NCI-H1930 (cell line): ENCODE measurements at places on chromosomes 5 and 9.
A peak's percentile ranks its signal among the peaks of the same experiment; 100 is the strongest.

DNA sequence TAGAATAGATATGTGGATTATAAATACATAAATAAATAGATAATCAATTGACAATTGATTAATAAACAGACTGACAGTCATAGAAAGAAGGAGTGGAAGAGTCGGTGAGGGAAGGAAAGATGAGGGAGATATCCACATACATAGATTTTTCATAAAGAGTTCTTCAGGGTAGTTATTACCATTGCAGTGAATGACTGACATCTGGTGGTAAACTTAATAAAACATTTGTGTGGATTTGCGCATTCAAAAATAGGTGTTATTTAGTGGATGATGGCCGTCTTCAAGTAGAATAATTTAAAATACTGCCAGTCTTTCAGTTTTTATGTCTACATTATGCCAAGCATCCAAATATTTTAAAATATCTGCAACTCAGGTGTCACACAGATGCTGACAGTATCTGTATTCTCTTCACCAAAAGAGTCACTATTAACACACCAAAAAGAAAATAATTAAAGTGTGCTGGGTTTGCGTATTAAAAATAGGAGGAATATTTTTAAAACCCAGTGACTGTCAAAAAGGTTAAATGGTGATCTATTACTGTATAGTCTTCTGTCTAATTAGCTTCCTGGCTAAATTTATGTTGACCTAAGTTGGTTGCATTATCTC, 78.8 kb downstream of the GIN1 start:
- no peak for DNase-seq

DNA sequence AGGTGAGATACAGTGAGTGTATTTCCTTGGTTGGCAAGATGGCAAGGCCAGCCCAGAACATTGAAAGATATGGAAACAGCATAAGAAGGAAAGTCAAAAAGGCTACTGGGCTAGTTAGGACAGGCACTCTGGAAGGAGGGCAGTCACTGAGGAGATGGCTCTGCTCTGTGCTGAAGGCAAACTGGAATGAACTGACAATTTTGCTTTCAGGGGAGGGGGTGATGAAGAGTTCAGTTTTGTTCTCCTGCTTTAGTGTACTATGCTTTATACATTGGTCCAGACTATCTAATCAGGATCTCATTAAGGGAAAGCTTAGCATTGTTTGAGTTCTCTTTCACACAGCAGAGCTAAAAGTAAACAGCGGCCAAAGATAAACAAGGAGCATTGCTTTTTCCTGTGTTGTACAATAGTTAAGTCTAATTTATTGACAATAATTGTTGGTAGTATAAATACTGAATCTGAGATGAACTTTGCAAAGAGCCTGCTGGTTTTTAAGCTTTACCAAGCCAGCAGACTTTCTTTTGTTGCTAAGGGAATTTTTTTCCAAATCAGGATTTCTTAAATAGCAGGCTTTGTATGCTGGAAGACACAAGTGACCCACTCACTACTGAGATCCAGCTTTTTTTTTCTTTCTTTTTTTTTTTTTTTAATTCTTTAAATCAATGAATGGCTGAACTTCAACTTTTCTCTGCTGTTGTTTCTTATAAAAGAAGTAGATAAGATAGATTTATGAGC, 355.5 kb downstream of the ARRDC3 start:
- peak; percentile 79 for DNase-seq

DNA sequence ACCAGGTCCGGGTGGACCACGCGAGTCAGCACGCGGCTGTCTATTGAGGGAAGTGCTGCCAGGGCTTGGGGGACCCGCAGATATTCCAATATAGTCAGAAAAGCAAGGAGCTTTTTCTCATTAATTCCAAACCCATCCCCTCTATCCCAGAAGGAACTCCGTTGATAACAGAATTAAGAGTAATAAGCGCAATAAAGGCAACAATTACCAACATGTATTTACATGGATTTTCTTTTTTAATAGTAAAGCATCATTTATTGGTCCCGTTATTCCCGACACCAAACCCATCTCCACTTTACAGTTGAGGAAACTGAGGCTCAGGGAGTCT, 7.7 kb downstream of the PHF19 start:
- no peak for DNase-seq

DNA sequence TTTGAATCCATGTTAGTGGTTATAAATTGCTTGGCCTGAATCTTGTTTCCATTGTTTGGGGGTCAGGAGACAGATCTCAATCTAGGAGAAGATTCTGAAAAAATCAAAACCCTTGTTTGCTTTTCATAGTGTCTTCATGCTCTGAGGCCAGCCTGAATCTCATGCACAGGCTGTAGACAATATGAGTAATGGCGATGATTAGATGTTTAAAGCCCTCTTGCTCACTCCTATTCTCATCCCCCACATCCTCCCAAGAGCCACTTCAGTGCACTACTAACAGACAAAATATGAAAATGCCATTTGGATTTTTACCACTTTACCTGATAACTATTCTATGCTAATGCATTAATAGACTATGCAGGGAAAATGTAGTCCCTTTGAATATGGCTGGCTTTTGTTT, 129.4 kb downstream of the NUDT12 start:
- no peak for DNase-seq

DNA sequence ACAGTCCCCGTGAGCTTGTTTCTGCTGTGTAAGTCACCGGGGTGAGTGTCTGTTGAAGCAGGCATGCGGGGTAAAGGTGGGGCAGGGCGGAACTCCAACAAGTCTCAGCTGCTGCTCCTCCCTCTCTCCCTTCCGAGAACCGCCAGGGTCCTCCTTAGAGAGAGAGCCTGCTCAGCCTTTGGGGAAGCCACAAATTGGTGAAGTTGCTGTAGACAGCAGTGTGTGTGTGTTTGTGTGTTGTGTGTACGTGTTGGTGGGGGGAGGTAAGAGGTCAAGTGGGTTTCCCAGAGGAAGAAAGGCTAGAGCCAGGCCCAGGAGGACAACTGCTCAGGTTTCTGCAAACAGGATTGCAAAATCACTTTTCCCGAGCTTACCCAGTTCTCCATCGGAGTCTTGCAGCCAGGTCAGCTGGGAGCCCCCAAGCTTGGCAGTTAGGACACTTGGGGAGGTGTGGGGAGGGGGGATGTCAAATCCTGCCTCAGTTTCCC, 38.9 kb upstream of the DAB2IP start:
- no peak for DNase-seq

- no peak for DNase-seq
These were observed 234.3 kb downstream of the NR3C1 start for GRCh38 chr5:143168921-143169810.

DNA sequence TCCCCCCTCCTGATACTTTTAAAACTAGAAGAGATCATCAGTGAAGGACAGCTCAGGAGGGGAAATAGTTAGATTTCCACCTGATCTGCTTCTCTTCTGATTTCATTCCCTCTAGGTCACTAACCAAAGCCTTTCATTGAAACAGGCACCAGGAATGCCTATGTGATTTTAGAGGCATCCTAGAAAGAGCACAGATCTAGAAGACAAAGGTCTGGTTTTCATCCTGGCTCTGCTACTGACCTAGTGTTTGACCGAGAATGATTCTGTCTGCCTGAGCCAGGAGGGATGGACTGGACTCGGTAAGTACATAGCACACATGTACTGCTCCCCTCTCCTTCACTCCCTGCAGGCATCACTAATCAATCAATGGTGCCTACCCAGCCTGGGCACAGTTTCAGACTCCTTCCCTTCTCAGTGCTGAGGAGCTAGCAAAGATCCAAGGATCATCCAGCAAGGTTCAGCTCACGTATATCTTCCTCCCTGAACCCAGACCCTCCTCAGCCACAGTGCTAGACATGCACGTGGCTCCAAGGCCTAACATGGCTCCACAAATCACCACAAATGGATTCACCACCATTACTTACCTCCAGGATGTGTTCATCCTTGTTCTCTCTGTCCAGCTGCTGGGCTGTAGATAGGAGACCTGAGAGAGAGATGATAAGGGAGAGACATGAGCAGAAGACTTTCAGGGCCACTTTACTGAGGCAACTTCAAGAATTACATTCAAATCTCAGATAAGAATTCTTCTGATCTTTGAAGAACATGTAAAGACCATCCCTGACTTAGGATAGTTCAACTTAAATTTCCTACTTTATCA, 35.2 kb downstream of the FAT2 start:
- DNase-seq, result no peak

DNA sequence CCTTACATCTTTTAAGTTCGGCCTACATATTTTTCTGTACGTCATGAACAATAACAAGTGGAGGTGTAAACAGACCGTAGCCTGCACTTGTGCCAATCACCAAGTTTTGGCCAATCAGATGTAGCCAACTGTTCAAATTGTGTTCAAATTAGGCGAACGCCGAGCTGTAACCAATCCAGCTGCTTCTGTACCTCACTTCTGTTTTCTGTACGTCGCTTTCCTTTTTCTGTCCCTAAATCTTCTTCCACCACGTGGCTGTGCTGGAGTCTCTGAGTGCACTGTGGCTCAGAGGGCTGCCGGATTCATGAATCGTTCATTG, 26.4 kb downstream of the TRIM14 start:
- no peak for DNase-seq

DNA sequence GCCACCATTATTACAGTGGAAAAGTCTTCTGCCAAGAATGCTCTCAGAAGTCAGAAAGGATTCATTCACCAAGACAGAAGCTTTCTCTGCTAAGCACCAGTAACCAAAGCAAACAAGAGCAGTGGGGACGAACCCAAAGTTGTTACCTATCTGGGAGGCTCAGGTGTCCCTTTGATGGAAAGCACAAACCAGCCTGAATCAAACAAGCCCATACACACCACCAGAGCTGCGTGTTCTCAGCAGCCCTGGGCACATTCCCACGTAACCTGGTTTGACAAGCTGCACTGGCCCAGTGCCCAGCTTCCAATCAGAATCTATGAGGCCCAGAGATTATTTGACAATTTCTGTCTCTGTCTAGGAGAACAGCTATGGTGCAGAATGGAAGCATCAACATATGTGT, 252.6 kb downstream of the ACTL7B start:
- no peak for DNase-seq

DNA sequence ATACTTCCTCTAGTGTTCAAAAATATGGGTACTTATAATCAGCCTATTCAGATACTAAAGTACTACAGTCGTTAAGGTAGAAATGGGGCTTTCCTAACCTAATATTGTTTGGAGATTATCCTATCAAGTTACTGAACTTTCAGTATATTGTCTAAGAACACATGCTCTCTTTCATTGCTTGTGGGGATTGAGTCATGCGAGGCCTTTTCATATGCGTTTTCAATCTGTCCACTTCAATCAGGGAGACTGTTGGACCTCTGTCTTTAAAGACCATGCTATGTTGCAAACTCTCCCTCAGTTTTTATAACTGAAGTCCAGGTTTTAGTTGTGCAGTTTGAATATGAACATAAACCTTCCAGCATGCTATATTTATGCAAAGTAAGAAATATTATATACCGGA, 15.0 kb downstream of the PRR16 start:
- no peak for DNase-seq

DNA sequence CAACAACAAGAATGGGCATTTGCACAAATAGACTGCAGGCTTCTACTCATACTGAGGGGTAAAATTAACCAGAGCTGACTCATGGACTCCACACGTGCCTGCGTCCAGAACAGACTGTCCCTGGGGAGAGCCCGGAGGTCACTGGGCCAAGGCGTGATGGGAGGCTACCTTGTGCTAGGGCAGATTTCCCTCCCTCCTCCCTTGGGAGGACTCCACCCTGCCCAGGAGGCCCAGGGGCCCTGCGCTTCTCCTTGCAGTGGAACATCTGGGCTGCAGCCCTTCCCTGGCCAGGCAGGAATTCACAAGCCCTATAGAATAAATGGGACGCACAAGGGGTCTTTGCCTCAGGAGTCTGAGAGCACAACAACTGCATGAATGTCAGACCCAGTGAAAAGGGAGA, 35.6 kb downstream of the IRX2 start:
- no peak for DNase-seq

- DNase-seq, result no peak
These were observed 220.0 kb downstream of the MARCHF11 start for GRCh38 chr5:15959370-15960164.
